Suprapubic skin (tissue), 4 donors: ENCODE measurements at places on chromosomes 12 and 14. TPM values are rescaled to one million over a fixed set of nuclear protein-coding genes. Genes with fewer than 3 reads are reported as not detected.

DNA sequence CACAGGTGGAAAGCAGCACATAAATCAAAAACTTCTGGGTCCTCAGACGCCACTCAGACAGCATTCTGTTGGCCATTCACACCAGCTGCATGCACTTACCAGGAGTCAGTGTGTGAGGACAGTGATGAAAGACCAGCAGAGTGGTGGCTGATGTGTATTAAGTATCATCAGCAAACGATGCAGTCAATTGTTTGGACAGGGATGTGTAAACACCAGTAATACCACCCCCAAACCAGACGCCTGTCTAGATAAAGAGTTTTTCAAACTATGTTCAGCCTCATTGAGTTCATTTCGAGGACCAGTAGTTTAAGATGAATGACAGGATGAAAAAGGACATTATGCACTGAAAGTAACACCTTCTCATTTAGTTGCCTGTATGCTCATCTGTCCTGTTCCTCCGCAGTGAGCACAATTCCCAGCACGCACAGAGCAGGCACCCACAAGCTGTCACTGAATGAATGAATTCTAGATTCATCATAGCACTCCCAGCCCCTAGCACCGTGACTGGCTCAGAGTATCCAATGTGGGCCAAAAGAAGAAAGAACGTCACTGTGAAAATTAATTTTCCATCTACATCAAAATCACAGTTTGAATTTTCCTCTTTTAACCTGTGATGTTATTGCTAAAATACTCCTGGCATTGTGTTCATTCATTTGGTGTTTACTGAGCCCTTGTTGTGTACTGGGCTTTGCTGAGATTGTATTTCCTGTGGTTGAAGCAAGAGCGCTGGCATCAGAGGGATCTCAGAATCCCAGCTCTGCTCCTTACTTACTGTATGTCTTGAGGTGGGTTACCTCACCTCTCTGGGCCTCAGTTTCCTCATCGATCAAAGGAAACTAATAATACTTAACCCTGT lies 124.8 kb upstream of the NOS1 start:
- no peaks in the 10 kb centered on the region for H3K4me1 ChIP-seq
- no peak for DNase-seq
- no peaks in the 10 kb centered on the region for H3K36me3 ChIP-seq
- peaks cover 5% of the 10 kb centered on the region for H3K27me3 ChIP-seq

DNA sequence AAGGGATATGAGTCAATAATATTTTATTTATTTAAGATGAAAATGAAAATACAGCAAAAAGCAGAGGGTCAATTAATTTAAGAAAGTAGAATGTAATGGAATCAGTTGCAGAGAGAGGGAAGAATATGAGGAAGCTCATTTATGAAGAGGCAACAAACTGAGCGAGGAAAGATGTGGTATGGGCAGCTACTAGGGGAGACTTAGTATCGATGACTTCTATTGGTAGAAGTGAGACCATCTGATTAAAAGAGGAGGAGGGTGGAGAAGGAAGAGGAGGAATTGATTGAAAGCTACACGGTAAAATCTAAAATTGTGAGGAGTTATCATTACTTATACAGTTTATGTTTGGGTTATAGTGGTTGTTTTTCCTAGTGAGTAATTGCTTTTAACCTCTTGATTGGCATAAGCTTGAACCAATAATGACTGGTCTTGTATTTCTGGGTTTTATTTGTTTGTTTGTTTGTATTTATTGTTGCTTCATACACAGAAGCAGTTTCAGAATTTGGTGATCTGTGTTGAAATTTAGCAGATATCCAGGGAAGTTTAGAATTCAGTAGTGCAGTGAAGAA lies 121.0 kb downstream of the LRRIQ1 start:
- no peak for DNase-seq
- H3K36me3 ChIP-seq: no peaks in the 10 kb centered on the region
- no peak overlapping the region for H3K27ac ChIP-seq
- no peaks in the 10 kb centered on the region for H3K4me1 ChIP-seq

- no peak for DNase-seq
- H3K27me3 ChIP-seq: no peaks in the 10 kb centered on the region
- H3K4me3 ChIP-seq: no peak overlapping the region
- no peak overlapping the region for H3K27ac ChIP-seq
- H3K36me3 ChIP-seq: peaks cover 7% of the 10 kb centered on the region
Observed at GRCh38 chr14:90569201-90569600, 172.4 kb downstream of the CALM1 start.

DNA sequence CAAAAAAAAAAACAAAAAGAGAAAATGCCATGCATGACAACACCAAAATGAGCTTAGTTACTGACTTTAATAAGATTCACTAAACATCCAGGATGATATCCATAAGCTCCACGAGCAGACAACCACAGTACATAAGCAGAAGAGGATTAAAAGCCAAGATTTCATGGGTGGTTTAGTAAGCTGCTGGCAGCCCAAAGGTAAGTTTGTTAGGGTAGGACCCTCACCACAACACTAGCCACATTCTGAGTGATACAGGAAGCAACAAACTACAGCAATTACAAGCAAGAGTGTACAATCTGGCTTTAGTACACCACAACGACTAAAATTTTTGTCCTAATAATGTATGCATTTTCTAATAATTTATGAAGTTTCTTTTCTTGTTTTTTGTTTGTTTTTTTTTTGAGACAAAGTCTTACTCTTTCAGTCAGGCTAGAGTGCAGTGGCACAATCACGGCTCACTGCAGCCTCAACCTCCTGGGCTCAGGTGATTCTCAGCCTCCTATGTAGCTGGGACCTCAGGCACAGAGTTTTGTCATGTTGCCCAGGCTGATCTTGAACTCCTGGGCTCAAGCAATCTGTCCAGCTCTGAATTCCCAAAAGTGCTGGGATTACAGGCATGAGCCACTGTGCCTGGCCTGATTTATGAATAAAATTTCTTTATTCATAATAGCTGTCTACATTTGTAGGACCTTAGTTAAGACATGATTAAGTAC lies 221.4 kb downstream of the MED13L start:
- H3K4me3 ChIP-seq: no peak overlapping the region
- peaks cover 23% of the 10 kb centered on the region for H3K4me1 ChIP-seq
- H3K27ac ChIP-seq: no peak overlapping the region
- no peaks in the 10 kb centered on the region for H3K27me3 ChIP-seq

The GALC gene
- total RNA-seq: 15.0 TPM
